Esophagus squamous epithelium (tissue), 5 donors: ENCODE measurements at places on chromosomes 2 and 18. TPM values are rescaled to one million over a fixed set of nuclear protein-coding genes. Genes with fewer than 3 reads are reported as not detected.

GRCh38 chr2:1055014-1055595, 104.5 kb downstream of the SNTG2 start:
- H3K4me1 ChIP-seq, result no peaks in the 10 kb centered on the region
- no peak overlapping the region for H3K4me3 ChIP-seq
- H3K27me3 ChIP-seq, result peaks cover 8% of the 10 kb centered on the region
- H3K27ac ChIP-seq, result no peak overlapping the region
- no peaks in the 10 kb centered on the region for H3K36me3 ChIP-seq

DNA sequence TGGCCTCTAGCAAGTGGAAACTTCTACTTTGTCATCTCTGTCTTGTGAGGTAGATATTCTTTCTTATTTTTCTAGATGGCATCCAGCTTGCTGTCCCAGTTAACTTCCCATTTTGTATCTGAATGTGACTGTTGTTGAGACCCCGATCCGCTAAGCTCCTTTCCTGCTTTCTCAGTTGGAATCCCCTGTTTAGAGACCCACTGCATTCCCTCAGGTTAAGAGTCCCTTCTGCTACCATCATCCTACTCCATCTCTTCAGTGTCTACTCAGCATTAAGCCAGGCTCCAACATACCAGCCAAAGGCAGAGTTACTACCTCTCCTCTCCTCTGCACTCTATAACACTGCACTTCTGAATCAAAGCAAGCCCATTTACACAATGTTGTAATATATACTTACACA, 1300.4 kb upstream of the CHAC2 start:
- no peaks in the 10 kb centered on the region for H3K4me1 ChIP-seq
- DNase-seq, result no peak
- H3K27ac ChIP-seq, result no peak overlapping the region
- H3K4me3 ChIP-seq, result no peak overlapping the region
- no peaks in the 10 kb centered on the region for H3K27me3 ChIP-seq
- H3K36me3 ChIP-seq, result no peaks in the 10 kb centered on the region

GRCh38 chr2:39683022-39683699, 17.4 kb downstream of the TMEM178A start:
- H3K36me3 ChIP-seq, result no peaks in the 10 kb centered on the region
- DNase-seq, result no peak
- H3K27me3 ChIP-seq, result peaks cover 5% of the 10 kb centered on the region
- H3K4me3 ChIP-seq, result no peak overlapping the region
- no peak overlapping the region for H3K27ac ChIP-seq
- no peaks in the 10 kb centered on the region for H3K4me1 ChIP-seq

DNA sequence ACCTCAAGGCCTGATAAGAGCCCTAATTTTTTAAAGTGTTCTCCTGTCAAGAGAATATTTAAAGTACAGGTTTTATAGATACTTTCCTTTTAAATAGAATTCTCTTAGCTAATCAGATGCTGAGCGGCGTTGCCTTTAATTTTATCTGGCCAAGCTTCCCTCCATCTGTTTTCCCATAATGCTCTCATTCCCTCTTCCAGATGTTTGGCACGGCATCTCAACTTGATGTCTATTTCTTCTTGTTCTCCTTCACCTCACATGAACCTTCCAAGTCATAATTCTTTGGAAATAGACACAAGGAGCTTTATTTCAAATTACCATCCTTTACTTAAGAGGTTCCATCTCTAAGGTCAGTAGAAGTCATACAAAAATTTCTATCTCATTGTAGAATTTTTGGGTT, 76.1 kb upstream of the CPO start:
- H3K27ac ChIP-seq, result no peak overlapping the region
- H3K4me1 ChIP-seq, result no peaks in the 10 kb centered on the region
- no peak overlapping the region for H3K4me3 ChIP-seq
- no peaks in the 10 kb centered on the region for H3K27me3 ChIP-seq
- no peaks in the 10 kb centered on the region for H3K36me3 ChIP-seq
- DNase-seq, result no peak

GKN2 gene
- not detected for total RNA-seq

ATG4B gene
- 33.0 TPM for total RNA-seq

- H3K4me1 ChIP-seq, result no peaks in the 10 kb centered on the region
- H3K27me3 ChIP-seq, result no peaks in the 10 kb centered on the region
- no peak overlapping the region for H3K4me3 ChIP-seq
- DNase-seq, result no peak
- H3K36me3 ChIP-seq, result no peaks in the 10 kb centered on the region
Measured at GRCh38 chr2:15435474-15435873, 125.7 kb downstream of the NBAS start.

GRCh38 chr2:69212238-69213028, 174.6 kb downstream of the GFPT1 start:
- peaks cover 35% of the 10 kb centered on the region for H3K4me1 ChIP-seq
- H3K27me3 ChIP-seq, result no peaks in the 10 kb centered on the region
- DNase-seq, result no peak
- H3K27ac ChIP-seq, result no peak overlapping the region
- no peak overlapping the region for H3K4me3 ChIP-seq
- H3K36me3 ChIP-seq, result no peaks in the 10 kb centered on the region

DNA sequence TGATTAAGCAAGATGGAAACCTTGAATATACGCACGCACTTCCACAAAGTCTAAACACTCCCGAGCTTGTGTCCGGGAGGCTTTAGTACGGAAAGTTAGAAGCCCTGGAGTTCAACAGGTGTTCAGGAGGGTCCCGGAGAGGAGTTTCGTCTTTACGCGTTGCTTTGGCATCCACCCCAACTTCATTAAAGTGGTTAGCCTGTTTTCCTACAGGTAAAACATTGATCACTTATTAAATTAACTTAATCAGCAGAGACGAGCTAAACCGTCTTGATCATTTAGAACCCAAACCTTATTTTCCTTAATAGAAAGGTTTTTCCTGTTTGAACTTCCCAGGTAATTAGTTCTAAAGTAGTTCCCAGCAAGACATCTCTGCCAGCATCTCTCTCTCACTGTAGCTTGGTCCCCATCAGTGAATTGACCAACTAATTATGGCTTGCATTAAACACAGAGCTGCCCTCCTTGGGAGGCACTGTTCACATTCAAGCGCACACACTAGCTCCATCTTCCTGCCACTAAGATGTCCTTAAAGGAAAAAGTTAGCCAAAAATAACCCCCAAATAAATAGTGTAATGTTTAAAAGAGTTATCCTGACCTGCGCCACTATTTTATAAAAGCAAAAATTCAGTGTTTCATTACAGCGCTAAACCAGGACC, 1.4 kb downstream of the NPAS2 start:
- peak overlapping the region; percentile 92 for H3K4me3 ChIP-seq
- DNase-seq, result no peak
- peaks cover 71% of the 10 kb centered on the region for H3K4me1 ChIP-seq
- H3K27ac ChIP-seq, result peak overlapping the region; percentile 98

GRCh38 chr18:394987-395362, 105.5 kb downstream of the COLEC12 start:
- H3K36me3 ChIP-seq, result no peaks in the 10 kb centered on the region
- H3K4me1 ChIP-seq, result peaks cover 14% of the 10 kb centered on the region
- DNase-seq, result no peak
- H3K27me3 ChIP-seq, result no peaks in the 10 kb centered on the region
- no peak overlapping the region for H3K4me3 ChIP-seq

DNA sequence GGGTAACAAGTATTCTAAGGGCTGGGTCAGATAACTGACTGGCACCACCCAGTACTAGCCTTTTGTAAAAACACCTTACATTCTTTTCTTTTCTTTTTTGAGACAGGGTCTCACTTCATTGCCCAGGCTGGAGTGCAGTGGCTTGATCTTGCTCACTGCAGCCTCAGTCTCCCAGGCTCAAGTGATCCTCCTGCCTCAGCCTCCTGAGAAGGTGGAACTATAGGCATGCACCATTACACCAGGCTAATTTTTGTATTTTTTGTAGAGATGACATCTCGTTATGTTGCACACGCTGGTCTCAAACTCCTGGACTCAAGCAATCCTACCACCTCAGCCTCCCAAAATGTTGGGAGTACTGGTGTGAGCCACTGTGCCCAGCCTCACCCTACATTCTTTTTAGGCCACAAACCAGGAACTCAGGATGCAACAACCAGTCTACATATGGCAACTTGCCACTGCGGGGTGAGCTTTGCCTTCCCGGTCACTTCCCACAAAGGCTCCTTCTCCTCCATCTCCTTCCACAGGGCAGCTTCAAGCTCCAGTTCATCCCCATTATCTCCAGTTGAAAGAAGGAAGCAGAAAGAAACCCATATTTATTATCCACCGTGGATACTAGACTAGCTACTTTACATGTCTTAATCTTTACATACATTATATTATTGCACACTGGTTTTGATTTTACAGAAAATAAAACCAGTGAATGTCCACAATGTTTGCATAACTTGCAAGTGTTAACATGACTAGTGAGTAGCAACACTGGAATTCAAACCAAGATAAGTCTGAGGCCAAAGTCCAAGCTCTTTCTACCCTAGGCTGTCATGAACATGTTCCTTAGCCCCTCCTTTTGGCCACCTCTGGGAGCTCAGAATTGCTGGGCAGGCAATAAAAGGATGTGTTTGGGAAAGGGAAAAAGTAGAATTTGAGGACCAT, 23.7 kb upstream of the AP1S3 start:
- H3K36me3 ChIP-seq, result no peaks in the 10 kb centered on the region
- H3K27me3 ChIP-seq, result no peaks in the 10 kb centered on the region
- H3K27ac ChIP-seq, result peak overlapping the region; percentile 4
- H3K4me1 ChIP-seq, result peaks cover 4% of the 10 kb centered on the region
